ENCODE measurements at places on chromosomes 1 and 21. TPM values are rescaled to one million over a fixed set of nuclear protein-coding genes. Genes with fewer than 3 reads are reported as not detected.

DNA sequence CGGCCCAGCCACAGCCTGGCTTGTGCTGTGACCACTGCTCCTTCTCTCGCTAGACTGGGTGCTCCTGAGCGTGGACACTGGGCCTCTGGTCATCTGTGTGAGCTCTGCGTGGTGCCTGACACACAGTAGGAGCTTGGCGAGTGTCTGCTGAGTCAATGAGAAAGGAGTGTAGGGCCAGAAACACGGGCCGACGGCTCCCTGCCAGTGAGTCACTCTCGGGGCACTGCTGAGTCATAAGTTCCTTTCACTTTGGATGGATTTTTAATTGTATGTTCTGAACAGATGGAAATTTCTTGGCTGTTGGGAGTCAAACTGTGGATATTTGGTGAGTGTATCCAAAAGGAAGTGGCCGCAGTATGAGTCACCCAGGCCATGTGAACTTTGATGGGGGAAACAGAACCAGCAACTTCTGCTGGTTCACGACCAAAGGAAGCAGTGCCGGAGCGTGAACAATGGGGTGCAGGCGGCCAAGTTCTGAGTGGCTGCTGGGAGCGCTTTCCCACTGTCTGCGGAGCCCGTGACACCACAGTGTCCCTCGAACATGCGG, 41.0 kb upstream of the COL18A1 start:
- DNase-seq: peak; percentile 91

DNA sequence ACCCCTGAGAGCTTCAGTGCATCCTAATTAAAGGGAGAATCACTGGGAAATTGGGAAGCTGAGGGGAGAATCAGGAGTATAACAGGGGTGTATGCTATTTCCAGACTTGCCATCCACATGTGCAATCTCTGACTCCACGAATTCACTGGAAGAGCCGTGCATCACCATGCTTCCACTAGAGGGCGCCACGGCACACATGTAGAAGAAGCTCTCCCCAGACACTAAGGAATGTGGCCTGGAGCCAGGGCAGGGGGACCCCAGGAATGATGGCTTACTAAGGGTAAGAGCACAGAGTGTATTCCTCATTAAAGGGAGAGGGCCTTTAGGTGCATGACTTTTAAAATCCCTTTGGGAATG, 81.5 kb downstream of the ABCA4 start:
- peak; percentile 72 for DNase-seq

DNA sequence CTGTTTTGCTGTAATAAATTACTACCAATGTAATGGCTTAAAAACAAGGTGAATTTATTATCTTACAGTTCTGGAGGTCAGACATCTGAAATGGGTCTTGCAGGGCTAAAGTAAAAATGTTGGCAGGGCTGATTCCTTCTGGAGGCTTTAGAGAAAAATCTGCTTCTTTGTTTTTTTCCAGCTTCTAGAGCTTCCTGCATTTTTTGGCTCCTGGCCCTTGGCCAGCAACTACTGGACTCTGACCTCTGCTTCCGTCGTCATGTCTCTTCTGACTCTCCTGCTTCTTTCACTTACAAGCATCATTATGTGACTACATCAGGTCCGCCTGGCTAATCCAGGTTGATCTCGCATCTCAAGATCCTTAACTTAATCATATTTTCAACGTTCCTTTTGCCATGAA, 350.9 kb downstream of the S1PR1 start:
- DNase-seq: peak; percentile 65

- DNase-seq: no peak
Measured at GRCh38 chr1:222880587-222880986, 65.7 kb downstream of the DISP1 start.

Gene MPZL1
- total RNA-seq: 66.7 TPM

GRCh38 chr1:61193808-61194207, 111.4 kb downstream of the NFIA start:
- no peak for DNase-seq

GRCh38 chr21:22728091-22728490, 1729.9 kb downstream of the NCAM2 start:
- no peak for DNase-seq

- no peak for DNase-seq
Measured at GRCh38 chr1:41672641-41673361, 188.3 kb upstream of the EDN2 start.

Gene C1orf141
- not detected for total RNA-seq

Gene CD160
- total RNA-seq: not detected

- no peak for DNase-seq
Measured at GRCh38 chr1:8216005-8216404, 101.9 kb upstream of the SLC45A1 start.

Gene ST6GALNAC3
- total RNA-seq: 4.6 TPM

DNA sequence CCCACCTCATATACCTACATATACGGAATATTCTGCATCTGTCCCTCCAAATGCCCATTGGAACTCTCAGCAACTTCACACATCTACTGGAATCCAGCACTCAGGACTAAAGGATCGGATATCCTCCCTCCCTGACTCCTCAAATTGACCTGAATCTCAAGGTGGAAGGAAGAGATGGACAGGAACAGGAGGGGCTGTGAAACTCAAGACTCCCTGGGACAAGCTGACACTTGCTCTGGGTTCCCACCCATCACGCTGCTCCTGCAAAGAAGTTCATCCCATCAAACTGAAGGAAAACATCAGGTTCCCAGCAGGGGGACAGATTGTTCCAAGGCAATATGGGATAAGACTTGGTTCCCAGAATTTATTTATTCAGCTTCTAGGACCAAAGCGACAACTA, 30.3 kb upstream of the TIAM1 start:
- DNase-seq: no peak

- no peak for DNase-seq
Measured at GRCh38 chr1:33021567-33022431, 14.9 kb downstream of the AK2 start.
